ENCODE measurements at places on chromosomes 3 and 15.
A peak's percentile ranks its signal among the peaks of the same experiment; 100 is the strongest.

GRCh38 chr3:29649815-29650547, 369.1 kb downstream of the RBMS3 start:
- DNase-seq, result peak; percentile 25

DNA sequence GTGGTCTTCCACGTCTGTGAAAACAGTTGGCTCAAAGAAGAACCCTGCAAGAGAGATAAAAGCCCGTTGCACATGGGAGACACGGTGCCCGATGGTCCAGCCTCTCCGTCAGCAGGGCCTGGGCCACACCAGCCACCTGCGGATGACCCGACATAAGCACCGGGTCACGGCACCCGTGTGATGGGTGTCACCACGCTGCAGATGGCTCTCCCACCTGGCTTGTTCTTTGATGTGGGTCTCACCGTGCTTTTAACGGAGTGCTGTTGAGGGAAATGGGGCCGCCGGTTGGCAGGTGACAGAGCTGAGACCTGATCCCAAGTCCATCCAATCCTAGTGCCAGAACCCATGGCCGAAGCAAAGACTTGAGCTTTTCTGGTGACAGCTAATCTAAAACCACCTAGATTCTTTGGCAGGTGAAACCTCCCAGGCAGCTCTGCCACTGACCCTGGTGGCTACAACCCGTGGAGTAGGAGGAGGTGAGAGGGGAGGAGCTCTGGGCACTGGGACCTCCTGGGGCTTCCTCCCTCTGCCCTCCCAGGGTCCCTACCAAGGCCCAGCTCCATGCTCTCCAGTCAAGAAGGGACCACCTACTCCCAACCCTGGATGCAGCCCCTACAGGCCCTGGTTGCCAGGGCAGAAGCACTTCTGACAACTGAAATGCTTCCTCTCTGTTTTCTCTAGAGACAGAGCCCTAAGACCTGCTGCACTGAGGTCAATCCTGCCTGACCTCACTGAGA, 23.4 kb upstream of the SLC41A3 start:
- no peak for DNase-seq

DNA sequence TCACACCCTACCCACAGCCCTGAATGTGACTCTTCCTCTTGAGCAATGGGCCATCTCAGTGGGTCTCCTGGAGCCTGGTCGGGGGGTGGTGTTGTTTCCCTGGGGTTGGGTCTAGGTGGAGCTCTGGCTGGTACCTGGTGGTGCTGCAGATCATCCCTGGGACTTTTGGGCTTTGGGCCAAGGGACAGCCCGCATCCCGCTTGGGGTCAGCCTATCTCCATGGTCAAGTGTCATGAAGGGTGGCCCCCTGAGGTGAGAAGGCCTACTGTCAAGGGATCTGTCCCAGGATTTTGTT, 202.0 kb downstream of the UBE3A start:
- DNase-seq, result no peak

DNA sequence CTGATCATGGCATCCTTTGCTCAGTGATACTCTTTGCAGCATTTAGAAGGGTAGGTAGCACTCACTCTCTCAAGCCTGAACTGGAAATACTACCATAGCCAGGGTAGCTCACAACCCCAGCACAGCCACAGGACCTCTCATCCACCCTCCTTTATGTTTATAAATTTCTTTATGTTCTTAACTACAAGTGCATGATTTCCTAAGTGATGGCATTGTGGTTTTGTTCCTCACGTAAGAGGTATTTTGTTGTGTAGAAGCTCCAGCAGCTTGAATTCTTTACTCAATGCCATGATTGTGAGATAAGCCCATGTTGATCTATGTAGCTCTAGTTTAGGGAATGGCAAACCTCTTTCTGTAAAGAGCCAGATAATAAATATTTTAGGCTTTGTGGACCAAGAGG, 7.9 kb upstream of the RTP3 start:
- peak; percentile 89 for DNase-seq

DNA sequence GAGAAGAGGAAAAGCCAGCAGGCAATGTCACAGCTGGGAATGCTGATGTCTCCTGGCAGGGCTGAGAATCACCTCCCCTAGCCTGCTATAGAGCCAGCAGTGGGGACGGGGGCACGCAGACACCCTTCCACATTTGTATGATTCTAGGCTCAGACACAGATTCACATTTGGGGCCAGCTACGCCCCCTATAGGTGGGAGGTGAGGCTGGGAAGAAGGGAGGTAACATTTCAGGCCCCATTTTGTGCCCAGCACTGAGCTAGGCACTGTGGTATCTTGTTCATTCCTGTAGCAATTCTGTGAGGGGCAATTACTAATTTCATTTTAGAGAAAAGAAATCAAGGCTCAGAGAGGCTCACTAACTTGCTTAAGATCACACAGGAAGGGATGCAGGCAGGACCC, 15.9 kb upstream of the ACAD9 start:
- no peak for DNase-seq

DNA sequence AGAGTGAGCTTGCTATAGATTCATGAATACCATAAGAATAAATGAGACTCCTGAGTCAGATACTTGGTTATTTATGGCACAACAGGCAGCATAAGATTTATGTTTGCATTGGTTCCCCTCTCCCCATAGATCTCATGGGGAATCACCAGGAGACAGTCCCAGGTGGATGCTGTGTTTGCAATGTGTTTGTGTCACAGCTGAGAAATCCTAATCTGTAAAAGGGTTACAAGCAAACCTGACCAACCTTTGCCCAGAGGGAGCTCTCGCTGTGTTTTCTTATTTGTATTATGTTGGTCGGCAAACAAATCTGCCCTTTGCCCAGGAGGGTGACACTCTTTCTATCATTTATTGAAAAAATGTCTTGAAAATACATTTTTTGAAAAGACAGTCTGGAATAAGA, 236.2 kb downstream of the ZPLD1 start:
- no peak for DNase-seq

- DNase-seq, result no peak
These were observed 229.5 kb downstream of the SOX2 start for GRCh38 chr3:181941250-181941649.

GRCh38 chr3:119582178-119582577, 2.9 kb downstream of the ADPRH start:
- no peak for DNase-seq

- no peak for DNase-seq
These were observed 9.7 kb downstream of the TTC23 start for GRCh38 chr15:99239545-99240198.

- DNase-seq, result no peak
These were observed 310.0 kb upstream of the WNT5A start for GRCh38 chr3:55797084-55797483.

- DNase-seq, result no peak
These were observed 67.6 kb upstream of the GCNT3 start for GRCh38 chr15:59543721-59544547.

GRCh38 chr3:98560911-98561310, 29.1 kb downstream of the GPR15 start:
- DNase-seq, result no peak

- no peak for DNase-seq
These were observed 150.5 kb upstream of the IQSEC1 start for GRCh38 chr3:13223574-13224237.

DNA sequence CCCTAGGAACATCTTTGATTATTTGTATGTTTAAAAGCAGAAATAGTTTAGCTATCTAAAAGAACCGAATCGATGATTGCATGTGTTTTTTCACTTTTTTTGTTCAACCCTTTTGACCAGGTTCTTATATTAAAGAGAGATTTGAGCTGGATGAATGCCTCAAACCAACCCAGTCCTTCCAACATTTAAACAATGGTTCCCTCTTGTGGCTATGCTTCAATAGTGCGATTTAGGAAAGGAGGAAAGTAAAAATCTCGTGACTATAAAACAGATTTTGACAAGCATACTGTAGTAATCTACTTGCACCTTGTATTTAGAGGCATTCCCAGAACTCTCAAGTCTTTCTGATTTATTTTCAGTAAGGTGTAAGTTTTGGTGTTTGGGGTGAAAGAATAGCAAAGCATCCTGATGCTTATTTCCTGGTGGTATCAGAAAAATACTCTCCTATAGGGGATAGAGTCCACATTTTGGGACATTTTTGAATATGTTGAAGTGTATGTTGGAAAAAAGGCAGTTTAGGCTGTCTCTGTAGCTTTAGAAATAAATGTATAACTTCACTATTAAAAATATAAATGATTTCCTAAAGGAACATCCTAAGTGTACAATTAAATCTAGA, 159.6 kb upstream of the KCNH8 start:
- DNase-seq, result peak; percentile 2

DNA sequence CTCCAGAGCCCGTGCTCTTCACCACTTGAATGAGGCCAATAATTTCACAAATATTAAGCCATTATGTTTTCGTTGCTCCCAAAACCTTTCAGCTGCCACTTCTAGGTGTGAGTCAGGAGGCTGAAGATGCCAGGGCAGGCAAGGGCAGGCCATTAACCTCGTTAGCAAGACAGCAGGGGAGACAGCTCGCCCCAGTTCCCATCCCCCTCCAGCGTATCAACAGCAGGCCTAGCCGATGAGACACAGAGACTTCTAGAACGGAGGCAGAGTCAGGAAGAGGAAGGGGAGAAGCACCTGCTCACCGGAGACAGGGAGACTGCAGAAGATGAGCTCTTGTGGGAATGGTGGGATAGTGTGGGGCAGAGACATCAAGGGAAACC, 28.0 kb upstream of the PLA2G4E start:
- no peak for DNase-seq

GRCh38 chr15:54312528-54312927, 334.3 kb downstream of the UNC13C start:
- no peak for DNase-seq

GRCh38 chr15:74655424-74655823, 39.8 kb downstream of the CLK3 start:
- no peak for DNase-seq

DNA sequence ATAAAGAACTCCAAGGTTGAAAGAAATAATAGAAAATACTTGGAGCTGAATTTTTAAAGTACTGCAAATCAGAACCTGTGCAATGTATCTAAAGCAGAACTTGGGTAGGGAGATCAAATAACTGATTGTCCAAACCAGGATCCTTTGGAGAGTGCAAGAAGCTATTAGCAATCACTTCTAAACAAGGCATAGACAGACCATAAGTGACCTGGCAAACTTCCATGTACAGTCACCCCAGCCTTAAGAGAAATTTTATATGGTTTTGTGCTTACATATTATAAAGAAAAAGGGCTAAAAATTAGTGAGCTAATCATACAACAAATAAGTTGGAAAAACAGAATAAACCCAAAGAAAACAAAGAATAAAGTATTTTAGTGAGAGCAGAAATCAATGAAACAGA, 35.2 kb downstream of the ETV5 start:
- no peak for DNase-seq

GRCh38 chr3:127404221-127405009, 116.6 kb upstream of the PRR20G start:
- no peak for DNase-seq

DNA sequence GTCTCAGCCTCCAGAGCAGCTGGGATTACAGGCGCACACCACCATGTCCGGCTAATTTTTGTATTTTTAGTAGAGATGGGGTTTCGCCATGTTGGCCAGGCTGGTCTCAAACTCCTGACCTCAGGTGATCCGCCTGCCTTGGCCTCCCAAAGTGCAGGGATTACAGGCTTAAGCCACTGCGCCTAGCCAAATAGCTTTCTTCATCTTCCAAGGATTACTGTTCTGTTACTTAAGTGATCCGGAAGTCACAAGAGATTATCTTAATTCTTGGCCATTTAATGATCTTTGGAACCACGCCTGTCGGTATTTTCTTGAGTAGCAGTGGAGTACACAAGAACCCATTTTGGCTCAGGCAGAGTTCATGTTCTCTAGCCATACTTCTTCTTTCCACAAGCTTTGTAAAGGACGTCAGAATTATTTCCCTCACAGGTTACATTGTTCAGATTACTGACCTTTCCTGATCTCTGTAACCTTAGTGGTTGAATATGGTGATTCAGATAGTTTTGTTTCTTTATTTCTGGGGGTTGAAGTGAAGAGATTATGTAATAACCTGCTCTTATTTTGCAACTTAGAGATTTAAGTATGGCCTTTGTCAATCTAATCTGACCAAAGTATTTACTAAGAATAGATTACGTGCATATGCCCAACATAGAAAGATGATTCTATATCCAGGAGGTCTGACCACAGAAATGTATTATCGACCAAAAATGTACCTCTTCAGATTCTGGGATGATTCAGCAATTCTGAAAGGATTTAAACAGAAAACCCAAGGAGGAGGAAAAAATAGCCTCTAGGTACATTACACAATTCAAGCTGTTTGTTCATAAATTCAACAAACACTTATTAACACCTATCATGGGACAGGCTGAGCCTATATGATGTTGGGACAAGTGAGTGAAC, 132.2 kb downstream of the GREM1 start:
- DNase-seq, result peak; percentile 99

DNA sequence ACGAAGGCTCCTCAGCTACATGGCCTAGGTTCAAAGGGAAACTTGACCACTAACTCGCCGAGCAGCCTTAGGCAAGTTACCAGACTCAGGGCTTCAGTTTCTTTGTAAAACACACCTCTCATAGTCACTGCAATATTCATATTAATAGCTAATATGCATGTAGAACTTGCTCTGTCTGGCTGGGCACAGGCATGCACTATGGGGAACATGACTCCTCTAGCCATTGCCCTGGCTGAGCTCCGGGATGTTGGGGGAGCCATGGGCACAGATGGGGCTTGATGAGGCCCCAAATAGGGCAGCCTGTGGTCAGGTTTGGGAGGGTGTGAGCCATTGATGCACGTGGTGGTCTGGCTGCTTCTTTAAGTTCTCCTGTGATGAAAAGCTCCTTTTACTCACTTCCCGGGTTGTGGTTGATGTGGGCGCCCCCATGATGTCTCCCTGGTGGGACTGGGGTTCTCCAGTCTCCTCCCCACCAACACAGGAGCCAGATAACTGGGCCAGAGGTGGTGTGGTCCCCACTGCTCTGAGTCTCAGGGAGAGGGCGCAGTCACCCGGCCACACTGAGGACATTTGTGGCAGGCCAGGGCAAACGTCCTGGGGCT, 29.4 kb upstream of the DUSP7 start:
- DNase-seq, result no peak

GRCh38 chr15:31276596-31277298, 49.9 kb upstream of the KLF13 start:
- DNase-seq, result no peak

DNA sequence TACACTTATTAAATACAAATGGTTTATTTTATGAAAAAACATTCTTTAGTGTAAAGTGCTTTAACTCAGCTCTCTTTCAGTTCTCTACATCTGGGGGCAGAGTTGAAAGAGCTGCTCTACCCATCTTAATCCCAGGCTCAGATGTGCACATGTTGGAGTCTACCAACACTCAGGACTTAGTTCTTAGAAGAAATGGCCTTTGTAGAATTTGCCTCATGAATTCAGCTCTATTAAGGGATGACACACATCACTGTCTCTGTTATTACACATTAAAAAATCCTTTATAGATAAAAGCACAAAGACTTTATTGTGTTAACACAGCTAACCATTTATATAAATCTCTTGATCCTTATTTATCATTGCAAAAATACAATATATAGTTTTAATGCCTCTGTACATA, 31.7 kb upstream of the GSK3B start:
- DNase-seq, result no peak

DNA sequence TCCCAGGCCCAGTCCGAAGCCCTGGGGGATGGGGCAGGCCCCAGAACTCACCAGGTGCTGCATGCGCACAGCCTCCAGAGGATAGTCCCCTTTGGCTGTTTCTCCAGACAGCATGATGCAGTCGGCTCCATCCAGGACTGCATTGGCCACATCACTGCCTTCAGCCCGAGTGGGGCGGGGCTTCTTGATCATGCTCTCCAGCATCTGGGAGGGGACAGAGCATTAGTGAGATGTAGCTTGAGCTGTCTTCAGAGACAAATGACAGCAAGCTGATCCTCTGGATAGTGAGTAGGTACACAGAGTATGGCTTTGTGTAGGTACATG, 9.1 kb upstream of the GRAMD2A start:
- no peak for DNase-seq
